ENCODE measurements at places on chromosomes 16 and 17.

DNA sequence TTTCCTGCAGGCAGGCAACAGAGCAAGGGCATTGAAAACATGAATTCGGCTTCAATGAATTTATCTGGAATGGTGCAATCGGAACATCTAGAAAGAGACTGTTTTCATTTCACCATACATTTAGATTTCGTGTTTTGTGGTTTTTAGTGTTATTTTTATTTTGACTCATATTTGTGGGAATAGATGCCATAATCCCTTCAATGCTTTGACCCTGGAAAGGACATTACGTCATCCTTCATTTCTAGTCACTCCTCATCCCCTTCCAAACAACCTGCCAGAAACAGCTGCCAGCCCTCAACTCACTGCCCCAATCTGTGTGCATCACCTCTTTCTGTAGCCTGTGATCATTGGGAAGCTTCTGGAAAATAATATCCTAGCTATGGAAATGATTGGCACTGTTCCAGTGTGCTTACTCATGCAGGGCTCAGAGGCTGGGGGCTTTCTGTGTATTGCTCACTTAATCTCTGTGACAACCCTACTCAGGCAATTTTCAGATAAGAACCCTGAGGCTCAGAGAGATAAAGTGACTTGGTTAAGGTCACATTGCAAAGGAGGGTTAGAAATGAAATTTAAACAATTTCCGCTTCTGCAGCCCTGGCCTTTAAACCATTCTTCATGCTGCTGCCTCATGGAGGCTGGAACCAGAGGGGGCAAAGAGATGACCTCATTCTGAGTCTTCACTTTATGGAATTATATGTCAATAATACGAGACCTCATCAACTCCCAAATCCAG is 9.5 kb upstream of the KSR1 start:
- H3K4me1 ChIP-seq = no peaks in the 10 kb centered on the region
- H3K4me3 ChIP-seq = no peak overlapping the region
- H3K27me3 ChIP-seq = no peaks in the 10 kb centered on the region
- H3K36me3 ChIP-seq = no peaks in the 10 kb centered on the region

DNA sequence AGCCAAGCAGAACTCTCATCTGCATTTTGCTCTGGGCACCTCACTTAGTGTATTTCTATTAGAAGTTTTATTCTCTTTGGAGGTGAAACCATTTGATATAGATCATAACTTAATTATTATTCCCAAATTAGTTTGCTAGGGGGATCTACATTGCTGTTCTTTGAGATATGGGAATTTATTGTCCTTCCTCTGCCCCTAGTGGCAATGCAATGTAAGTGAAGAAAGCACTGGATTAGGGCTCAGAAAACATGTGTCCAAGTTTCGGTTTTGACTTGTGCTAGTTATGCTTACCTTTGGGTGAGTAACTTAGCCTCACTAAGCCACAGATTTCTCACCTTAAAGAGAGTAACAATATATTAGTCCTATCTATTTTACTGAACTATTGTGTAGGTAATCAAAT is 2.9 kb downstream of the KRT39 start:
- H3K4me1 ChIP-seq = no peaks in the 10 kb centered on the region
- no peak overlapping the region for H3K4me3 ChIP-seq
- no peak for DNase-seq
- H3K36me3 ChIP-seq = no peaks in the 10 kb centered on the region

GRCh38 chr16:55058576-55058975 is 127.9 kb downstream of the IRX5 start:
- no peak for DNase-seq
- H3K4me3 ChIP-seq = no peak overlapping the region
- no peaks in the 10 kb centered on the region for H3K4me1 ChIP-seq
- no peak overlapping the region for H3K27ac ChIP-seq

DNA sequence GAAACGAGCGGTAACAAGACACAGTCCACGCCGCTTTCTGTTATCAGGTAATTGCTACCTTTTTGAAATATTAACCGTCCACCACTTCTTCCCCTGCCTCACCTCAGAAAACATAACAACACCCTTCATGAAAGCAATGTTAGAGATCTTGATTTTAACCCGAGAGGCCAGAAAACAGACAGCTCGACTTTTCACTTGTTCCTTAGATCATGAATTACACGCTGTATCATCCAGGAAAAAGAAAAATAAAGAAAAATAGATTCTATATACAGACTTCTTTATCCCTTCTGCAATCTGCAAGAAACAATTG is 957.1 kb upstream of the SOX9 start:
- peaks cover 2% of the 10 kb centered on the region for H3K27me3 ChIP-seq
- H3K4me1 ChIP-seq = peaks cover 2% of the 10 kb centered on the region
- H3K36me3 ChIP-seq = no peaks in the 10 kb centered on the region
- H3K4me3 ChIP-seq = no peak overlapping the region
- H3K27ac ChIP-seq = no peak overlapping the region
